ENCODE measurements at places on chromosomes 5 and 9.

GRCh38 chr9:93226819-93227218, 42.9 kb downstream of the WNK2 start:
- DNase-seq: no peak

- DNase-seq: no peak
Measured at GRCh38 chr5:162227075-162227474, 159.5 kb downstream of the GABRG2 start.

GRCh38 chr9:88776717-88777497, 214.4 kb upstream of the S1PR3 start:
- no peak for DNase-seq

DNA sequence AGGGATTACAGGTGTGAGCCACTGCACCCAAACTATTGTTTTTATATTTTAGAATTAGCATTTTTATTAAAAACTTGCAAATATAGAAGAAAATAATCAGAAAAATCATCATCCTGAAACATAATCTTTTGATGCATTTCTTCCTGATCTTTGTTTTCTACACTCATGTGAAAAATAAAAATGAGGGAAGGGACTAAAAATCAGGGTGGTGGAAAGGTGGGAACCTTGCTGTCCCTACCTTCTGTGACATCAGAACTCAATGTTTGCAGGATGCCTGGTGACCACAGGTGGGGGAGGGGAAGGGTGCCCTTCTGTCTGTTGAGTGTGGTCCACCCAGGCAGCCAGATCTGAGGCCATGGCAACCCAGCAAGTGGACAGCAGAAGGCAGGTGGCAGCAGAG, at the start of gene SMIM23:
TSS of gene SMIM23 (plus strand) at position 301 of the 400 bp plus-strand sequence. CDS start at position 356, 55 bp downstream.
- no peak for DNase-seq

DNA sequence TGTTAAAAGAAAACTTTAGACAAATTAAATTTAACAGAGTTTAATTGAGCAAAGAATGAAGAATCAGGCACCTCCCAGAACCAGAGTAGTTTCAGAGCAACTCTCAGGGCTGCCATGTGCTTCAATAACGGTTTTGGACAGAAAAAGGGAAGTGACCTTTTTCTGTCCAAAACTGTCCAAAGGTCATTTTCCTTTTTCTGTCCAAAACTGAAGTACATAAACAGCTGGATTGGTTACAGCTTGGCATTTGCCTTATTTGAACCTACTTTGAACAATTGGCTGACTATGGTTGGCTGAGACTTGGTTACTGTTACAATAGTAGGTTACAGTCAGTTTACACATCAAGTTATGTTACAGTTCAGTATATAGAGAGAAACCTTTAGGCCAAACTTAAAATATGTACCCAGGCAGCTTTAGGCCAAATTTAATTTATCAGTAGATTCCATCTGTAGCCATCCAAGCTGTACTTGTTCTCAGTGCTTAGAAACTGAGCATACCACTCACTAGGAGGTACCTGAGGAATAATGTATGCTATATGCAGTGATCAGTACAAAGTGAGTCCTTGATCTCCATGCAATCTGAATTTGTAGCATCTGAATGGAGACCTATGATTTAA, 44.0 kb downstream of the C9orf85 start:
- no peak for DNase-seq

DNA sequence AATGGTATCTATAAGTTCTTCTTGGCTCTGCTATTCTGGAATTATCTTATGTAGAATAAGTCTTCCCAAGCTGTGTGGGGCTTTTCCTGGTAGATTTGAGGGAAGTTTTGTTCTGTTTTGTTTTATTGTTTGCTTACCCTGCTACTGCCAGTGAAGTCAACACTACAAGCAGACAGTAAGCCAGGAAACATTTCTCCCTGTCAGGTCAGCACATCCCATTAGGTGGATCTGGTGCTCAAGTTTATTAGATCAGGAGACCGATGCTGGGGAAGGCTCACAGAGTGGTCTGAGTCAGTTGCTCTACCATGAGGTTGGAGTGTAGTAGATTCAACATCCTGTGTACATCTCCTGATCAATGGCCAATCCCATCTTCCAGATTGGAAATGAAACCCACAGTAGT, 79.1 kb downstream of the ADRB2 start:
- no peak for DNase-seq

- no peak for DNase-seq
Measured at GRCh38 chr9:38720083-38720745, at the start of gene FAM240B. Gene FAM240B (minus strand): TSS chr9:38720133. CDS start chr9:38703999, 16,134 bp downstream.

DNA sequence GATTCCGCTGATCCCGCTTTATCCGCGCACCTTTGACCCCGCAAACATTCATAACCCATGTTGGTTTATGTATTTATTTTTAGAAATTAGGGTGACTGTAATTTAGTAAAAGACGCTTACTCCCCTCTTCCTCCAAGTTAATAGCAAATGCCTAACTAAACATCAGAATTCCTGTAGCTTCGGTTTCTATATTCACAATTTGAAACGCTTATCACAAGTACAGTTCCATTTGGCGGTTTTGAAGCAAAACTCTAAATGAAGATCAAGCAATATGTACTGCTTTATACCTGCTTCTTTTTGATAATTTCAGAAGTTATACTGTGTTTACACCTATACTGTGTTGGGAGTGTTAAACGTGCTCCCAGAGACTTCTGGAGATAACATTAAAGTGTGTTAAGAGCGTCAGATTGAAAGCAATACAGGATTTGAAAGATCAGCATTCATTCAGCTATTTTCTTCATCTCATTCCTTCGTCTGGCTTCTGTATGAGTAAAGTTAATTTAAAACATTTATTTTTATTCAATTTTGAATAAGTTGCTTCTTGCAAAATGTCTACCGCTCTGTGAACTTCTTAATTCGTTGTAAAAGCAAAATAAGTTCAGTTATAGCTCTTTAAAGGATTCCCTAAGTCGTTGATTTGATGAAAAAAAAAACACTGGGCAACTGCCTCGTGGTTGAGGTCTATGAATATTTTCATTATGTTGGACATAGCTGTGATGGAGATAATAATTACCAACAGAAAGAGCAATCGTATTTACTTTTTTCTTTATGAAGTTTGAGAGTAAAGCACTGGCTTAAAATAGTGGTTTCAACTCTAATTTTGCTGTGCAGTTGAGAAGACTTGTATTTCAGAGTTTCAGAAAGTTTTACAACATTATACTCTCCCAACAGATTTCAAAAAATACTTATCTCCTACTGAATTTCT, 2.5 kb downstream of the PRDM6 start:
- DNase-seq: no peak

- DNase-seq: peak; percentile 30
Measured at GRCh38 chr5:77294185-77294584, 83.7 kb downstream of the PDE8B start.

DNA sequence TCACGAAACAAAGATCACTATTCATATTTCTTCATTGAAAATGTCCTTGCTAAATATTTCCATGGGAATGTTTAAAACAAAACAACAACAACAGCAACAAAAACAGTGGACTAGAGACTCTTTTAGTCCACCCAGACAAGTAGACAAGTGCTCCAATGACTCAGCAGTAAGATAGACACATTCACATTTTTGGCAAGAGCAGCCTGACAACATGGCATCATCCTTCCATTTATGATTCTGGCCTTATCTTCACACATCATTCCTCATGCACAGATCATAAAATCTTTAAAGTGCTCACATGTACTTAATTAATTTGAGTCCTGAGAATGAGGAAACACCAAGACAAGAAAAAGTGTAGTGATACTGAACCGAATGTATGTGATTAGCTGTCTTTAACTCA, 132.6 kb upstream of the PDE4D start:
- DNase-seq: no peak

- DNase-seq: no peak
Measured at GRCh38 chr5:53779541-53779981, 219.1 kb downstream of the NDUFS4 start.

DNA sequence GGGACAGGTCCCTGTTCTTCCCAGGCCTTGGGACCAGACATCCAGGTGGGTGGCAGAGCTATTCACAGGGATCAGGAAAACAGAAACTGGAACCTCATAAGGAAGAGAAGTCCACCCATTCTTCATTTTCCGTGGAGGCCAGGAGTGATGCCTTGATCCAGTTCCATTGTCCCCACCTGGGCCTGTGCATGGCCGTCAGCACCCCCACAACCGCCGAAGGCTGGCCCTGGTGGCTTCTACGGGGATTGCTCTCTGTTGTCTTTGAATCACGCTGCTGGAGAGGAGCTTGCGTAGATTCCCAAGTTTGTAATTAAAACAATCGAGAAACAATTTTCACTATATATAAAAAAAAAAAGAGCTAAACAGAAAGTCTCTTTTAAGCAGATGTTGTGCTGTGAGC, 134.4 kb downstream of the MVB12B start:
- no peak for DNase-seq

GRCh38 chr5:140603734-140604133, 29.2 kb downstream of the CD14 start:
- no peak for DNase-seq

- DNase-seq: no peak
Measured at GRCh38 chr9:106387965-106388364, 475.0 kb upstream of the ZNF462 start.

DNA sequence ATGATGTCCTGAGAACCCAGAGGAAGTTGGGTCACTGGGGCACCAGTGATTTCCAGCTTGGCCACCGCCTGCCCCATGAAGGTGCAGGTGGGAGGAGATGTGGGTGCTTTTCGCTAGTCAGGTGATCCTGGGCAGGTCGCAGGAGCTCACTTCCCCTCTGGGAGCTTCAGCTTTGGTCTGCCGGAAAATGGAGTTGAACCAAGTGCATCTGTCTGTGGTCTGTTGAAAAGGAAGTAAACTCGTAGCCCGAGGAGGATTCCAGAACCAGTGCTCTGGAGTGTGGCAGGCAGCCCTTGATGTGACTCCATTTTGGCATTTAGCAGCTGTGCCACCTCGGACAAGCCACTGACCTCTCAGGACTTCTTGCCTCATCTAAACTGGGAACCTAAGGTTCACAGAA, 81.8 kb upstream of the HRH2 start:
- DNase-seq: no peak

DNA sequence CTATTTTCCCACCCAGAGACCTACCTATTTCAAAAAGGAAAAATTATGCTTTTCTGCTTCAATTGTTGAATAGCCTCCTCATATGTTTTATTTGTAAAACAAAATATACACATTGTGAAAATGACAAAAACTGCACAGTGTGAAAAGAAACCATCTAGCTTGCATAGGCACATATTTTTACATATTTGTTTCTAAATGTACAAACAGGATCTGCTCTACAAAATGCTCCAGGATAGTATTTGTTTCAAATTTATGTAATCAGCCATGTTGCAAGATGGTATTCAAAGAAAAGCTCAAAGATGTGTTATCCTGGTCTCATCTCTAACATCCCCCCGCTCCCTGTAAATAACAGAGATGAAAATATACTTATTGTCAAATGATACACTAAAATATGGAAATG, 366.1 kb upstream of the MPDZ start:
- DNase-seq: no peak

DNA sequence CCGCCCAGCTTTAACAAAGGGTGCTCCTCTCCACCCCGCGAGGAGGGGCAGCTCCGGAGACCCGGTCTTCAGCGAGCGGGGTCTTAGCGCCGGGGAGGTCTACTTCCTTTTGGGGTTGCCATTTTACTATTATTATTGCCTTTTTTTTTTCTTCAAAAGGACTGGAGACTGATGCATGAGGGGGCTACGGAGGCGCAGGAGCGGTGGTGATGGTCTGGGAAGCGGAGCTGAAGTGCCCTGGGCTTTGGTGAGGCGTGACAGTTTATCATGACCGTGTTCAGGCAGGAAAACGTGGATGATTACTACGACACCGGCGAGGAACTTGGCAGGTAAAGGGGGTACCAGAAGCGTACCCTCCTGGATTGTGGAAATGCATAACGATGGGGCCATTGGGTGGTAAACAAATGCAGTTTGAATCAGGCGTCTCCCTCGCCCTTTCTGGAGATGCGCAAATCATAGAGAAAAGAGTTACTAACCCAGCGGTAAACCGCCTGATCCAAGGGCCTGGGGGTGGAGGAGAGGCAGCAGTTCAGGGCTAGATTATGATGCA, 1.2 kb downstream of the DAPK1 start:
- DNase-seq: peak; percentile 47

GRCh38 chr5:55377810-55378209, 70.0 kb downstream of the MTREX start:
- no peak for DNase-seq

- no peak for DNase-seq
Measured at GRCh38 chr5:143001764-143002351, 231.7 kb downstream of the ARHGAP26 start.

DNA sequence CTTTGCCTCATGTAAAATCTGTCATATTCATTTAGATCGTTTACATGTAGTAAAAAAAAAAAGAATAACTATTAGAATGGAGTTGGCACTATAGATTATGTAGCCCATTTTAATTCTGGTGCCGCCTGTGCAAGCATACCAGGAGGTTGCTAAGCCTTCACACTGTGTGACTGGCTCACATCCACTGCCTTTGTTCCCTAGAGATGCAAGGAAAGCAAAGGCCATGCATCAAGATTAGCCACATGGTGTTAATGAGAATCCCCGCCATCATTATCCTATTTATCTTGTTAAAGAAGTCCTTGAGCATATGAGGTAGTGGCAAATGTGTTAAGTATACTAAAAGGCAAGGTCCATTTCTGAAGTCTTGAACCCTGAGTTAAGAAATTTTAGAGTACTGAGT, 279.6 kb downstream of the RFX3 start:
- DNase-seq: no peak

- DNase-seq: peak; percentile 63
Measured at GRCh38 chr5:89275066-89275855, 392.3 kb upstream of the MEF2C start.

GRCh38 chr5:113249206-113249605, 185.6 kb downstream of the TSSK1B start:
- DNase-seq: no peak

GRCh38 chr5:1246711-1247431, 21.7 kb downstream of the SLC6A18 start:
- peak; percentile 72 for DNase-seq

- no peak for DNase-seq
Measured at GRCh38 chr9:33230756-33231622, 9.0 kb upstream of the SPINK4 start.

- DNase-seq: no peak
Measured at GRCh38 chr5:3836528-3836927, 240.9 kb downstream of the IRX1 start.

GRCh38 chr5:53825926-53826325, 265.5 kb downstream of the NDUFS4 start:
- no peak for DNase-seq

GRCh38 chr9:26112724-26113123, 434.5 kb upstream of the TUSC1 start:
- DNase-seq: no peak

DNA sequence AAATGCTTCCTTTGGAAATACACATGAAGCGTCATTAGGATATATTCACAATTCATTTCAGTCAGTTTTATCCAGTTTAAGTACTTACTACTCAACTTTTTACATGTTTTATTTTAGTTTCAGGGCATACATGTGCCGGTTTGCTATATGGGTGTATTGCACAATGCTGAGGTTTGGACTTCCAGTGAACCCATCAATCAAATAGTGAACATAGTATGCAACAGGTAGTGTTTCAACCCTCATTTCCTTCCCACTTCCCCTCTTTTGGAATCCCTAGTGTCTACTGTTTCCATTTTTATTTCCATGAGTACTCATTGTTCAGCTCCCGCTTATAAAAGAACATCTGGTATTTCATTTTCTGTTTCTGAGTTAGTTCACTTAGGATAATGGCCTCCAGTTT, 74.7 kb downstream of the TMEM161B start:
- DNase-seq: peak; percentile 4

GRCh38 chr9:13127131-13127530, 152.4 kb downstream of the MPDZ start:
- no peak for DNase-seq

- no peak for DNase-seq
Measured at GRCh38 chr9:34124926-34125325, 1.6 kb downstream of the DCAF12 start.

- DNase-seq: no peak
Measured at GRCh38 chr5:69050214-69050613, 43.6 kb upstream of the SLC30A5 start.

All from hematopoietic multipotent progenitor cell treated with erythropoietin and hydrocortisone succinate and interleukin-3 and kit ligand, for 6 days (in vitro differentiated cells).